GM23338 (cell line): ENCODE measurements at places on chromosomes 12 and 14. TPM values are rescaled to one million over a fixed set of nuclear protein-coding genes. Genes with fewer than 3 reads are reported as not detected.

DNA sequence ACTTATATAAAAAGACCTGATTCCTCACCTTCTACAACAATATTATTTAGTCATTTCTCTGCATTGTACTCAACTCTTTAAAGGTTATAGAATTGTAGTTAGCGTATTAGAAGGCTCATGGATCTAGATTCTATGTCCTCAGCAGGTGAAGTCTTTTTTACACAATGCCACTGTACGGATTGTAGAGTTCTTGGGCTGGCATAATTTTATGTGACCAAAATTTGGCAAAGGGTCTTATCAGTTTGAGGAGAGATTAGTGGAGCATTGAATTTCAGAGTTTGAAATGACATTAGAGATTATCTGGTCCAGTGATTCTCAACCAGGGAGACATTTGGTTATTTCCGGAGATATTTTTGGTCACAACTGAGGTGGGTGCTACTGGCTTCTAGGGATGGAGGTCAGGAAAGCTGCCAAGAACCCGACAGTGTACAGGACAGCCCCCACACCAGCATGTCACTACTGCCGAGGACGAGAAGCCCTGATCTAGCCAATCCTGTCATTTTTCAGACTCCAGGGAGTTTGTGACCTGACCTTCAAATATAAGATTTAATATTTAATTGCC is 63.9 kb downstream of the BICD1 start:
- H3K27ac ChIP-seq = peak overlapping the region; percentile 67; the same call in 1 of the 2 replicates
- H3K4me1 ChIP-seq = peaks cover 30% of the 10 kb centered on the region
- H3K36me3 ChIP-seq = no peaks in the 10 kb centered on the region
- no peaks in the 10 kb centered on the region for H3K27me3 ChIP-seq
- DNase-seq = no peak

- H3K27ac ChIP-seq = no peak overlapping the region
- H3K4me3 ChIP-seq = no peak overlapping the region
- no peaks in the 10 kb centered on the region for H3K27me3 ChIP-seq
These were observed 24.6 kb downstream of the GPR65 start for GRCh38 chr14:88029500-88029899.

- H3K27ac ChIP-seq = no peak overlapping the region
- H3K4me3 ChIP-seq = no peak overlapping the region
- H3K27me3 ChIP-seq = no peaks in the 10 kb centered on the region
- H3K4me1 ChIP-seq = no peaks in the 10 kb centered on the region
These were observed 88.7 kb downstream of the ASCL1 start for GRCh38 chr12:103046154-103046553.

GRCh38 chr12:89756585-89757398 is 48.2 kb upstream of the ATP2B1 start:
- no peak for DNase-seq
- H3K4me3 ChIP-seq = no peak overlapping the region
- H3K27ac ChIP-seq = no peak overlapping the region
- H3K4me1 ChIP-seq = no peaks in the 10 kb centered on the region
- no peaks in the 10 kb centered on the region for H3K36me3 ChIP-seq

DNA sequence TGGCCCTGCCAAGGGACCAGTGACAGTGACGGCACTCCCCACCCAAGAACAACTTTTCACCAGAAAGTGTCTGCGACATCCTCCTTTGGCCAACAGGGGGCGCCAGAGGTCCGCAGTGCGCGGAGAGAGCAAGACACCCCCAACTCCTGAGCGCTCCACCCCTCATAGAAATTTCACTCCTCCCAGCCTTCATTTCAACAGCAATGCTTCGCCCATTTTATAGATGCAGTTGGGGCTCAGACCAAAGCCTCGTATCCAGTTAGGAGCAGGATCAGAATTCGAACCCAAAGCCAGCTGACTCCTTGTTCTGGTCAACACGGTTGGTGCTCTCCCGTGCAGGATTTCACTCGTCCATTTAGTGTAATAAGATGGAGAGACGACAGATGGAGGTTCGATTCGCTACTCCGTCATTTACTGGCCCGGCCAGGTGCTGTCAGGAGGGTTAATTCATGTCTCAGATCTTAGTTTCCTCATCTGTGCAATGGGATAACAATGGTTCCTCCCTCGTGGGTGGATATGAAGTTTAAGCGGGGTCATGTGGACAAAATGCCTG is 2.4 kb upstream of the POP5 start:
- no peak overlapping the region for H3K27ac ChIP-seq
- peaks cover 9% of the 10 kb centered on the region for H3K36me3 ChIP-seq
- peaks cover 13% of the 10 kb centered on the region; the same call in 1 of the 2 replicates for H3K27me3 ChIP-seq
- DNase-seq = peak; percentile 90
- peaks cover 5% of the 10 kb centered on the region for H3K4me1 ChIP-seq
- peak overlapping the region; percentile 70 for H3K4me3 ChIP-seq

DNA sequence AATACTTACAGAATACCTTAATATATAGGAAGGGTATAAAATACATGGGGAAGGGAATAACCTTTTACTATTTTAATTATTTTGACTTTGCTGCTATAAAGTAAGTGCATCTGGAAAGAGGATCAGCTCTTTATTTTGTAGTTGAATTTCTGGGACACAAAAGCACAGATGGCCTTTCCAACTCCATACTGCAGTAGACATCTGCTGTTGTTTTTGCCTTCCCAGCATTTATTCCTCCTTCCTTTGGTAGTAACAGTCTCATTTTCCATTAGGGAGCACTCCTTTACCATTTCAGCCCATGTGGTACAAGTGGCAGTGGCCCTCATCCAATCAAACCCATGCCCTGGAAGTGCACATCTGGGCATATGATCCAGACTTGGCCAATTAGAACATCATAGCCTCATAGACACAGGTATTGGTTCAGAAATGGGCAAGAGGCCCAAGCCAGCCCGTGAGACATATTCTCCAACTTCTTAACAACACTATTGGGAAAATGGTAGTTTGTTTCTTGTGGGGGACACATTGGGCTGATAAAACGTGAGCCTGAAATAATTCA is 64.8 kb upstream of the YARS2 start:
- H3K4me3 ChIP-seq = no peak overlapping the region
- no peak overlapping the region for H3K27ac ChIP-seq
- no peaks in the 10 kb centered on the region for H3K4me1 ChIP-seq

DNA sequence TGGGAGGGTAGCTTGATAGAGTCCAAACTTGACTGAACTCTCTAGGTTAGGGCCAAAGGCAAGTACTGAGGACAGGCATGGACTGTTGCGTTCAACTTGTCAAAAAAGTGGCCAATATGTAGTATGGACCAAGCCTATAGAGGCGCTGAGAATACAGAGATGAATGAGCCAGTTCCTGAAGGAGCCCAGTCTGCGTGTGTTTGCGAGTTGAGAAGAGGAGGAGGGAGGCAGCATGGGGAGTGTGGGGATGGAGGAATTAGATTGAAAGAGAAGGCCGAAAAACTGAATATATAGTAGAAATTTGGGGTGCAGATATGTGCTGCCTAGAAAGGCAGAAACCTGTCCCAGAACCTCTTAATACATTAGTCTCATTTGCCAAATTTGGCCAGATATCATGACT is 412.4 kb downstream of the PCNX1 start:
- H3K4me1 ChIP-seq = peaks cover 24% of the 10 kb centered on the region
- no peaks in the 10 kb centered on the region for H3K36me3 ChIP-seq
- peak; percentile 26 for DNase-seq
- peak overlapping the region; percentile 77 for H3K4me3 ChIP-seq
- no peaks in the 10 kb centered on the region for H3K27me3 ChIP-seq
- no peak overlapping the region for H3K27ac ChIP-seq

GRCh38 chr14:89504602-89505313 is 87.7 kb upstream of the FOXN3 start:
- H3K4me3 ChIP-seq = no peak overlapping the region
- H3K4me1 ChIP-seq = peaks cover 15% of the 10 kb centered on the region; the same call in 1 of the 2 replicates
- no peak for DNase-seq
- H3K27ac ChIP-seq = no peak overlapping the region; the same call in 1 of the 2 replicates
- H3K27me3 ChIP-seq = no peaks in the 10 kb centered on the region

DNA sequence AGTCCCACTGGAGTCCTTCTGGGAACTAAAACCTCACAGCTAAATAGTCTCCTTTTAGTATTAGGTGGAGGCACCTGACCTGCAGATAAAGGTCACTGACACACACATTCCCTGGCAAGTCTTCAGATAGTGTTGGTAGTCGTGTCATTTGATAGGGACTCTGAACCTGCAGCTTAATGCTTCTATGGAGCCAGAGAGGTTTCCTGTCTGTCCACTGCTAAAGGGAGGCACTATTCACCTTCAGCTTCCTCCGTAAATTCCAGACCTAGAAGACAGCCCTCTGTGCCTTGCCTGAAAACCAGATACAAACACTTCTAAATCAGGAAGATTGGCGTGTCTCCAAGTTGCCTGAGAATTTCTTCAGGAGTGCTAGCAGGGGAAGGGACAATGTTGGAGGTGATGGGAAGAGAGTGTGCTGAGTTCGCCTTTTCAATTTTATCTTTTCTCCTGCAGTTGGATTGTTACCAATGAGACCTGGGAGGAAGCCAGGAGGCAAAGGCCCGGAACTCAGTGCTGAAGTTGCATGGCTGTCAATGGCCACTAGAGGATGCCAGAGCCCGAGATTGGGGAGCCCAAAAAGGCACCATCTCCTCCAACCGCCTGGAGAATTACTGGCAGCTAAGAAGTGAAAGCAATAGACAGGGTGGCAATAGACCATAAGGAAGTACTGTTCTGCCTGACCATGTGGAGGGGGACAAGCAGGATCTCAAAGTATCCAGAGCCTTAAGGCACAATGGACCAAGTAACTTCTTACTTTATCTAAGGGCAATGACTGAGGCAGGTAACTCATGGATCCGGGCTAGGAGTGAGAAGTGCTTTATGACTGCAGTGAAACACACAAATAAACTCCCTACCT is 81.6 kb upstream of the SCAF11 start:
- H3K27me3 ChIP-seq = no peaks in the 10 kb centered on the region
- H3K4me1 ChIP-seq = no peaks in the 10 kb centered on the region

ACVRL1 gene
- total RNA-seq = 0.28 and 0.62 TPM in 2 replicates

LRIG3 gene
- total RNA-seq = 7.5 and 10.9 TPM in 2 replicates

COPS7A gene
- 51.9 and 53.9 TPM in 2 replicates for total RNA-seq

AHNAK2 gene
- 2.6 TPM in 2 replicates for total RNA-seq

ASIC1 gene
- 1.5 and 1.6 TPM in 2 replicates for total RNA-seq

KRT82 gene
- total RNA-seq = not detected in 2 replicates

IL26 gene
- not detected in 2 replicates for total RNA-seq

LRRC23 gene
- total RNA-seq = 2.5 and 9.1 TPM in 2 replicates

ASB2 gene
- total RNA-seq = 1.2 and 2.3 TPM in 2 replicates

USP44 gene
- 243 and 248 TPM in 2 replicates for total RNA-seq

KLRB1 gene
- not detected in 2 replicates for total RNA-seq

C12orf42 gene
- 1.1 TPM in 1 of 2 replicates, not detected in the other for total RNA-seq
